ENCODE measurements at places on chromosomes 2 and 18.
A peak's percentile ranks its signal among the peaks of the same experiment; 100 is the strongest.

- no peak for DNase-seq
These were observed 3.6 kb upstream of the PLB1 start for GRCh38 chr2:28492282-28492681.

DNA sequence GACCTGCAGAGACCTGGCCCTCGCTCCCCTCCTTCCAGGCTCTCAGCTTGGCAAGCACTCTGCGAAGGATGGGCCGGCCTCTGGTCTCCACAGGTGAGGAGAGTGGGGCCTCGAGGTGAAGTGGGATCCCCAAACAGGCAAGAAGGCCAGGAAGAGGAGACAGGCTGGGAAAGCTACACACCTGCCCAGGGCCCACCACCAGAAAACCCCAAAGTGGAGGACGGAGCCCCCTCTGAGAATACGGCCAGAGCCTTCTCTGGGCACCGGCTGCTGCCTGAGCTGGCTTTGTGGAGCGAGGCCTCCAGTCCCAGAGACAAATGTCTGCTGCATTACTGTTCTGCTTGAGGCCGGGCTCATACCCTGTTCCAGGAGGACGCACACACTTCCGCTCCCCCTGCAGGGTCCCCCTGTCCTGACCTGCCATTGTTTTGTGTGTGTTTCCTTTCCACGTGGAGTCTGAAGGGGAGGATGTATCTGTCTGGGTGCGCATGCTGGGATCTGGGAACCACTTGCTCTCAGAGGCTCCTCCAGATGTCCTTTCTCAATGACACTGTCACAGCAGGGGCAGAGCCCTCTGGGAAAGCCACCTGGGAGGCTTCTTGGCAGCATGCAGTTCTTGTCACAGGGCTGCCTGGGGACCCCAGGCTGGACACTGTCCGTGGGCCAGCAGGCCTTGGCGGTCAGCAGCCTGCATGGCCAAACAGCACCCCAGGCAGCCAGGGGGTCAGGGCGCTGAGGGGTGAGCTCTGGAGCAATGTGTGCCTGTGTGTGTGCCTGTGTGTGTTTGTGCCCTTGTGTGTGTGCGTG lies 20.8 kb downstream of the KCNF1 start:
- no peak for DNase-seq

DNA sequence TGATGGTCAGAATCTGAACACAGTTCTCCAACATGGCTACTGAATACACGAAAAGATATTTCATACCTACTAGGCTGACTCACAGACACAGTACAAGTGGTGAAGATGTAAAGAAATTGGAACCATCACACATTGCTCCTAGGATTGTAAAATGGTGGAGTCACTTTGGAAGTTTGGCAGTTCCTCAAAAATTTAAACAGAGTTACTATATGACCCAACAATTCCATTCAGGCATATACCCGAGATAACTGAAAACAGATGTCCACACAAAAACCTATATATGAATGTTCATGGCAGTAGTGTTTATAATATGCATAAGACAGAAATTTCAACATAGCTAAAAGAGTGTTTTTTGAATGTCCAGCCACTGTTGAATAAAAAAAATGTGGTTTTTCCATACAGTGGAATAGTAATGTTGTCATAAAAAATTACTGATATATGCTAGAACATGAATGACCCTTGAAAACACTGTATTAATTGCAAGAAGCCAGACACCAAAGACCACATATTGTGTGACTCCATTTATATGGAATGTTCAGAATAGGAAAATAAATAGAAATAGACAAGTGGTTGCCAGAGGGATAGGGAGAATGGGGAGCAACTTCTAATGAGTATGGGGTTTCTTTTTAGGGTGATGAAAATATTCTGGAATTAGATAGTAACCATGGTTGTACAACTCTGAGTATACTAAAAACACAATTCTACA lies 10.1 kb downstream of the RMP24 start:
- no peak for DNase-seq

DNA sequence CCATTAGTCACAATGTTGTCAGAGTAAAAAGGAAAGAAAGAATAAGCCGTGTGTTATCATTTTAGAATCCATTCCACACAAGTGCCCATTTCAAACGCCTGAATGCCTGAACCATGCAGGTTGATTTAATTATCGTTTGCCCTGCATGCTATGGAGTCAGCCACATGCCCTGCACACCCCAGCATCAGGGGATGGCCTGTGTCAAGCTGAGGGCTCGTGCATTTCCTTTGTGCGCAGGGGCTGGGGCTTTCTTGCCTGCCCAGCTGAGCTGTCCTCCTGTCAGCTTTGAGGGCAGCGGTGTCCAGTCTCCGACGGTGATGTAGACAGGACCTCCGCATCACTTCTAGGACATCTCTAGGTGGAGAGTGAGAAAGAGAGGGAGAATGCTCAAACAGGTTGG lies 200.4 kb downstream of the TSN start:
- no peak for DNase-seq

DNA sequence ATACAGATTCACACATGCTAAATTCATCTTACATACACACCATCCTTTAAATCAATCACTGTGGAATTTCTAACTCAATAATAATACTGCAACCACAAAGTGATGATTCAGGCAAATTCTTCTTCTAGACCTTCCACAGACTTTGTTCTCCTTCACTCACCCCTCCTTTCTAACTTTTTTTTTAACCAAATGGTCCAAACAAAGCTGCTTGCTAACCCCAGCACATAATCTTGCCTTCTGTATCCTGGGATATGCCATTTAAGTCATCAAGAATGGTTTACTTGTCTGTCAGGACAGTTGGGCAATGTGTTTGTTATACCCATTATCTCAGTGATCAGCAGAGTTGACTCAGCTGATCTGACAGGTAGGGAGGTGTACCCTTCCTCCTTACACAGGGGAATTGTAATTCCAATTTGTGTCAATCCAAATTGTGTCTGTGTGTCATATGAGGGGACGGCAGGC lies 10.0 kb downstream of the SLC40A1 start:
- no peak for DNase-seq

- DNase-seq, result no peak
These were observed 1.1 kb downstream of the ID2 start for GRCh38 chr2:8682719-8683667.

DNA sequence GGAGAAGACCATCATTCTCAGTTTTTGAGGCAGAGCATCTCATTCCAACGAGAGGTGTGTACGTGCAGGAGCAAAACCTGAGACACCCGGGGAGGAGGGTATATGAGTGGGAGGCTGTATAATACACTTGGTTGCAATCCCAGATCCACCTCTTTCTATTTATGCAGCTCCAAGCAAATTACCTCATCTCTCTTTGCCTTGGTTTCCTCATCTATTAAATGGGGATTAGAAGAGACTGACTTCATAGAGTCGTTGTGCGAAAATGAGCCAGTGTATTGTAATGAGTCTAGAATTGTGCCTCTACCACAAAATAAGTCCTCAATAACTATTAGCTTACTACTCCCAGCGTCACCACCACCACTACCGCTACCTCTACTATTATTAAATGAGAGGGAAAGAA lies 40.1 kb downstream of the TGOLN2 start:
- no peak for DNase-seq

GRCh38 chr2:132009874-132010521 lies 151.8 kb downstream of the ANKRD30BL start:
- no peak for DNase-seq

GRCh38 chr2:173264603-173265366 lies 89.9 kb upstream of the CDCA7 start:
- DNase-seq, result no peak

- peak; percentile 14 for DNase-seq
These were observed 681.3 kb downstream of the ADCYAP1 start for GRCh38 chr18:1585881-1586488.

DNA sequence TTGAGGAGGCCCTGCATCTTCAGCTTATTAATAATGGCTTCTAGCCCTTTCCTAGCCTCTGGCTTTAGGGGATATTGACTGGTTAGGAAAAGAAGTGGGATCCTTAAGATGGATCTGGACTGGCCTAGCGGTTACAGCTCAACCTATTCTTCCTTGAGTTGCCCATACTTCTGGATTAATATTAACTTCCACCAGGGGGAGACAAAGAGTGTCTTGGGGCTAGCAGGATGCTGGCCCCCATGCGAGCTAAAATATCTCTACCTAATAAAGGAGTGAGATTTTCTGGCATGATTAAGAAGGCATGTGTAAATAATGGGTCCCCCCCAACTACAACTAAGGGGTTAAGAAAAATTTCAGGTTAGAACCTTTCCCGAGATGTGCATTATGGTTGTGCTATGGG lies 23.2 kb upstream of the PLA2R1 start:
- DNase-seq, result no peak

DNA sequence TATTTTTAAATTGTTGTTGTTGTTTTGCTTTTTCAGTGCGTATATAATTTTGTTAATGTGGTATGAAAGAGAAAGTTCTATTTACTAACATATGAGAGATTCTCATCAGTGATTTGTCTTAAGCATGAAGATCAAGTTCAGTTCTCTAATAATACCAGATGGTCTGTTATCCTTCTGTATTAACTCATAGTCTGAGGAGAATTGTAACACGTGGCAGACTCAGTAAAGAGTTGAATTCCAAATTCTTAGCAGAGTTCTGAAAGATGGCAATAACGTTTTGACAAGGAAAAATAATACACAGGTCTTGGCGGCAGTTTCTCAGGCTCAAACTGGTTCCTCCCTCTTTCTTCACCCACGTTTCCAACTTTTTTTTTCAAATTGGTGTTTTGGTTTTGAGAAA lies 17.2 kb upstream of the COL3A1 start:
- no peak for DNase-seq

GRCh38 chr2:196586511-196586991 lies 53.0 kb upstream of the CCDC150 start:
- no peak for DNase-seq

DNA sequence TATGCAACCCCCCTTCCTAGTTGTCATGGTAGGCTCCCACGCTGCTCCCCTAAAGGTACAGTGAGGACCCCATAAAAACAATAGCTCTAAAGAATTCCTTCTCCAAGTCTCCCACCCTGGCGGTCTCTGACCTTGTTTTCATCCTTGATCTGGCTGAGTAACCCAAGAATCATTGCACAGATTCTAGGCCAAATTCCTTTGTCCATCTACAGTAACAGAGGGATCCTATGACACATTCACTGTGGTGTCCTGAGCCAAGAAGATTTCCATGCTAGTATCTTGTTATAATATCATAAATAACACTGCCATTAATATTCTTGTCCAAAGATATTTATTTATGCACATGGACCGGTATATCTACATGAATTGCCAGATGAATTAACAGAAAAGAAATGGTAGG lies 240.2 kb downstream of the CYP26B1 start:
- DNase-seq, result no peak

DNA sequence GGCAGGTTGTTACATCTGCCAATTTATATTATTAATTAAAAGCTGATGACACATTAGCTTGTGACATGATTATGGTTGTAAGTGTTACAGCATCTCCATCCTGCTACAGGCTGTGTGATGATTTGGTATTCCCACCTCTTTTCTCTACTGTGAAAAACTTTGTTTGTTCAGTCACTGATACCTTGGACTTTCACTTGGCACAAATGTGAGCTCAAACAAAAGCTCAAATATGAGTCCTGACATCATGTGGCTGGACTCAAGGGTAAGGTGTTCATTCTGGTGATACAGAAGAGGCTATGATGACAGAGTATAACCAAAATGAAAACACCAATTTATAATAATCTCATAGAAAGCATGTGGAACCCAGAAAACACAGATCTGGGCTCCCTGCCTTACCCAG lies 11.4 kb upstream of the IL36A start:
- no peak for DNase-seq

DNA sequence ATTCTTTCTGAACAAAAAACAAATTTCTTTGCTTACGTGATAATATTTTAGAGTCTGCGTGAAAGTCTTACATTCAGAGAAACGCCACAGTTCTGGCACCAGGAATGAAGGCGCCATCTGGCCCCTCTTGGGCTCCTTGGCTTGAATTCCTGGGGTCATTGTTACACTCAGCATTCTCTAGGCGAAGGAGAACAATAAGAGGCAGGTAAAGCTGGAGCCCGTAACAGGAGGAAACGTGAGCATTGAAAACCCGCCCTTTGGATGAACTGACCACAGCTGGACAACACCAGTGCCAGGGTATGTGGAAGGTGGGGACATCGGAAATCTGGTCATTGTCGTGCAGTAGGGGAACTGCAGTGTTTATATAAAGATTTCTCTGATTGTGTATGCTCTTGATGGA lies 144.8 kb downstream of the RNF152 start:
- no peak for DNase-seq
